Aorta (tissue), 5 donors: ENCODE measurements at places on chromosomes 7 and 10. TPM values are rescaled to one million over a fixed set of nuclear protein-coding genes. Genes with fewer than 3 reads are reported as not detected.
A peak's percentile ranks its signal among the peaks of the same experiment; 100 is the strongest.

DNA sequence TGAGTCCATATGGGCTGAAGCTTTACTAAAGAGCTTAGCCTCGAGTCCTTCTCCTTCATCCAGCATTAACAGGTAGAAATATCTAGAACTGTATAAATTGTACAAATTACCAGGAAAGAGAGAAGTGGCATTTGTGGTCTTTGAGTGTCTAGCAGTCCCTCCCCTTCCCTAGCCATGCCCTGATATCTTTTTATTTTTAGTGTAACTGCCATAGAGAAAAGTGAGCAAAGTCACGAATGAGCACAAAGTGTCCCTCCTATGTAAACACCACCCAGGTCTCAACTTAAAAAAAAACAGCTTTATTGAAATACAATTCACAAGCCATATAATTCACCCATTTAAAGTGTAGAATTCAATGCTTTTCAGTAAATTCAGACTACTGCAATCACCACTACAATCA is 339.0 kb upstream of the ZMIZ1 start:
- H3K27me3 ChIP-seq: no peaks in the 10 kb centered on the region
- H3K4me3 ChIP-seq: no peak overlapping the region
- no peak overlapping the region for H3K27ac ChIP-seq
- DNase-seq: no peak

DNA sequence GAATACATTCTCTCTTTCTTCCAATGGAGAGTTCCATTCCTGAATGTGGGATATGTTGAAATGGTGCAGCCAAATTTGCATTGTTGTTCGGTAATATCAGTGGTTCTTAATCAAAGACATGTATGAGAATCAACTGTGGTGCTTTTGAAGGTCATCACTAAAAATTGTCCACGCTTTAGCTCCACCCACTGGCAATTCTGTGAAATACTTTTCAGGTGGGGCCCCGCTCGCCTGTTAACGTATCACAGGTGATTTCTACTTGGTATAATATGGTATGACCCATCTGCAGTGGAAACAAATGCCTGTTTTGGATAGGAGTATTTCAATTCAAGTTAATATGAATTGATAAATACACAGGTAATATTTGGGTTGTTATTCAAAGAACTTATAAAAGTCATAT is 178.4 kb downstream of the NSUN6 start:
- no peaks in the 10 kb centered on the region for H3K36me3 ChIP-seq
- H3K4me1 ChIP-seq: peaks cover 2% of the 10 kb centered on the region
- H3K4me3 ChIP-seq: peak overlapping the region; percentile 29
- DNase-seq: no peak
- no peaks in the 10 kb centered on the region for H3K27me3 ChIP-seq
- H3K27ac ChIP-seq: peak overlapping the region; percentile 63

DNA sequence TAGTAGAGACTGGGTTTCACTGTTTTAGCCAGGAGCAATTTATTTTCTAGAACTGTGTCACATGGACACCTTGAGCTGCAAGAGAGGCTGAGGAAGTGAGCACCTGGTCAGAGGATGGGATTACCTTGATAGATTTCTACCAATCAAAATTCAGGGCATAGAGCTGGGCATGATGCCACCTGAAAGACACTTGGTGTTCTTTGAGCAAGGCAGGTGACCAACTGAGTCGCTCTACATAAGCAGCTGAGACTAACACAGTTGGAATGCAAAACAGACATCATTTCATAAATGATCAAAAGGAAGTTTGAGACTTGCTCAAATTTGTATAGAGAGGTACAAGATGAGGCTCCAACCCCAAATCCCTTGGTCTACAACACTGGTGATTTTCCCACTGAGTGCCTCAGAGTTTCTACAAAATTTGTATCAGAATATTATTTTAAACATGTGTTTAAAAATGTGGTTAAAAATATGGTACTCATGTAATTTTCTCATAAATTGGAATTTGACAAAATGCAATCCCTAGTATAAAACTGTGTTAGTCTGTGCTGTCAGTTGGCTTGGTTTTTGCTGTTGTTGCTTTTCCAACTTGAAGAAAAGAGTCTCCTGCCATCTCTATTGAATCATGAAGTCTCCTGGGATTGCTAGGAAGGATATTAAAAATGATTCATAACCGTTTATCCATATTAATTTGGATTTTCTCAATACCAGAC is 156.4 kb upstream of the MDFIC start:
- H3K36me3 ChIP-seq: no peaks in the 10 kb centered on the region
- no peaks in the 10 kb centered on the region for H3K27me3 ChIP-seq
- no peak overlapping the region for H3K4me3 ChIP-seq
- no peaks in the 10 kb centered on the region for H3K4me1 ChIP-seq
- H3K27ac ChIP-seq: no peak overlapping the region

- no peak overlapping the region for H3K4me3 ChIP-seq
- no peaks in the 10 kb centered on the region for H3K27me3 ChIP-seq
- DNase-seq: no peak
Observed at GRCh38 chr7:132140341-132140740, 435.9 kb downstream of the PLXNA4 start.

DNA sequence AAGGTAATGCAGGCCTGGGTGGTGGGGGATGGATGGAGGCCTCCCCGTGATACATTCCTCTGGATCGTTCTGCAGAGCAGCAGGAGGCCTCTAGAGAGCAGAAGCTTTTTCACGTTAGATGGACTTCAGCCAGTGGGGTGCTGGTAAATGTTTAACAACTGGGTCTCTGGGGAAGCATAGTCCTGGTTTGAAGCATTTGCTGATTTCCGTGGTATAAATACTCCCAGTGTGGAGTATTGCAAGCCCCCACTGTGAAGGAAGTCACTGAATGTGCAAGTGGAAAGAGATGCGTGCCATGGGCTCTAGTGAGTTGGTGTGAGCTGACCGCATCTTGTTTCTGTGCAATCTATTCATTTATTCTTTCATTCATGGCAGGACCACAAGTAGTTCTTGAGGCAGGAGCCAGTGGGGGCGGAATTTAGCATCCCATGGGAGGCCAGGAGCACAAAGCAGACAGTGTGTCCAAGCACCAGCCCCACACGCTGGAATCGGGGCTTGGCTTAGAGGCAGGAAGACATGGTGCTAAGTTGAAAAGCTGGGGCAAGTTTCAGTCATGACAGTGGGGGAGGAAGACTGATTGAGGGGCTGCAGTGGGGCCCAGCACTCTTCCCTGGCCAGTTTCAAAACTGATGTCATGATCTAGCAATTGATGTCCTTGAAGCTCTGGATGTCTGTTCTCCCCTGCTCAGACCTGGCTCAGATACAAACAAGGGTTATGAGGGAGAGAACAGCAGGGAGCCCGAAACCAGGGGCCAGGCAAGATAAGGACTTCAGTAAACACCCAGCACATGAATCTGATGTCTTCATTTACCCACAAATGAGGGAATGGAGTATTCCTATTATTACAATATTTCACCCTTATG is 280.9 kb upstream of the LYZL1 start:
- H3K4me3 ChIP-seq: no peak overlapping the region
- H3K27me3 ChIP-seq: no peaks in the 10 kb centered on the region
- no peaks in the 10 kb centered on the region for H3K4me1 ChIP-seq
- no peak overlapping the region for H3K27ac ChIP-seq

- no peak for DNase-seq
- no peaks in the 10 kb centered on the region for H3K36me3 ChIP-seq
- no peaks in the 10 kb centered on the region for H3K4me1 ChIP-seq
Observed at GRCh38 chr10:59844436-59844835, 61.9 kb downstream of the CCDC6 start.

DNA sequence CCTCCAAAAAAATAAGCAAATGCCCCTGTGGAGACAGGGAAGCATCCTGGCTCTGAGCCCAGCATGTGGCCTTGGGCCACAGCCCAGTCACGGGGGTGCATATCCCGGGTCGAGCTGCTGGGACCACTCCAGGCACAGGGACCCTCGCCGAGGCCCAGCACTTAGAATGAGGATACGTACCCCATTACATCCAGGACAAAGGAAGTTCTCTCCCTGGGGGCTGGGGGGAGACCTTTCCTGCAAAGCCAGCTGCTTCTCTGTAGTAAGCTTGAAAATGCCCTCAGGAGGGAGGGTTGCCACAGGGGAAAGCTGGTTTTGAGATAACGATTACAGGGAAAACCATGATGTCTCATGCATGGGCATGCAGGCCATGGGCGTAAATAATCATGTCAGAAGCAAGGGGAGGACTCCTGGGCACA is 75.5 kb downstream of the HIPK2 start:
- H3K36me3 ChIP-seq: no peaks in the 10 kb centered on the region
- no peak overlapping the region for H3K27ac ChIP-seq
- H3K4me3 ChIP-seq: no peak overlapping the region
- H3K27me3 ChIP-seq: no peaks in the 10 kb centered on the region
- no peaks in the 10 kb centered on the region for H3K4me1 ChIP-seq

DNA sequence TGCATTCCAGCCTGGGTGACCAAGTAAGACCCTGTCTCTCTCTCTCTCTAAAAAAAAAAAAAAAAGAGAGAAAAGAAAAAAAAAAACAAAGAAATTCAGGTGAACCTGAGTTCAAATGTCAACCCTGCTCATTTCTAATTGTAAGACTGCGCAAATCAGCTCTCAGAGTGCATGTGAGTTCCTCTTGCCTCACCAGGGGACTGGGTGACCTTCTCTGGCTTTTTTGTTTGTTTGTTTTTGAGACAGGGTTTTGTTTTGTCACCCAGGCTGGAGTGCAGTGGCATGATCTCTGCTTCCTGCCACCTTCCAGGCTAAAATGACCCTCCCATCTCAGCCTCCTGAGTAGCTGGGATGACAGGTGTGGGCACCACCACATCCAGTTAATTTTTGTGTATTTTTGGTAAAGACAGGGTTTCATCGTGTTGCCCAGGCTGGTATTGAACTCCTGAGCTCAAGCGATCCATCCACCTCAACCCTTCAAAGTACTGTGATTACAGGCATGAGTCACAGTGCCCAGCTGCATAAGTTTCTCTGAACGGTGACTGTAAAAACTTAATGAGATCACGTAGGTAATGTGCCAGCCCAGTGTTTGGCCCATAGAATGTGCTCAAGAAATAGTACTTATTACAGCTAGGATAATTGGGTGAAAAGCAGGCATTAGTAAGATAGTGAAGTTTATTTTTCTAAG is 45.3 kb upstream of the BAMBI start:
- H3K27me3 ChIP-seq: no peaks in the 10 kb centered on the region
- no peak overlapping the region for H3K27ac ChIP-seq
- DNase-seq: no peak
- no peak overlapping the region for H3K4me3 ChIP-seq

- H3K27me3 ChIP-seq: no peaks in the 10 kb centered on the region
- H3K4me3 ChIP-seq: no peak overlapping the region
- H3K27ac ChIP-seq: no peak overlapping the region
- no peaks in the 10 kb centered on the region for H3K4me1 ChIP-seq
Observed at GRCh38 chr10:101146392-101147251, 15.5 kb downstream of the TLX1 start.

DNA sequence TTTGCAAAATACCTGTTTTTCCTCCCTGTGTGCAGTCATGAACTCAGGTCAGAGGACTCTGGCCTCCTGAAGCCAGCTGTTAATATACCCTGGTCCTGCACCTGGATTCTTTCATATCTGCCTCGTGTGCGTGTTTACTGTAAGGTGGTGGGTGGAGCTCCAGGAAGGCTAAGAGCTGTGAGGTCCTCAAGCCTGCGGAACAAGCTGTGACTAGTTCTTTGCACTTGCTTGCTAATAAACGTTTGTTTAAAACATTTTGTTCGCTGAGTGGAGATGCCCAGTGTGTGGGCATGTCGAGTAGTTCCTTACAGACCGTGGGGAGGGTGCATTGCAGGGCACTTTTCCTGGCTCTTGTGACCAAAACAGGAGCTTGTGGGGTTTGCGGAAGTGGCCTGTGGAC is 139.0 kb downstream of the DOCK1 start:
- H3K27me3 ChIP-seq: no peaks in the 10 kb centered on the region
- peaks cover 4% of the 10 kb centered on the region for H3K36me3 ChIP-seq
- H3K4me1 ChIP-seq: no peaks in the 10 kb centered on the region
- H3K27ac ChIP-seq: no peak overlapping the region

GRCh38 chr10:129101232-129101980 is 365.6 kb upstream of the MGMT start:
- H3K4me3 ChIP-seq: no peak overlapping the region
- no peaks in the 10 kb centered on the region for H3K27me3 ChIP-seq
- no peak for DNase-seq
- H3K36me3 ChIP-seq: no peaks in the 10 kb centered on the region
- no peak overlapping the region for H3K27ac ChIP-seq

DNA sequence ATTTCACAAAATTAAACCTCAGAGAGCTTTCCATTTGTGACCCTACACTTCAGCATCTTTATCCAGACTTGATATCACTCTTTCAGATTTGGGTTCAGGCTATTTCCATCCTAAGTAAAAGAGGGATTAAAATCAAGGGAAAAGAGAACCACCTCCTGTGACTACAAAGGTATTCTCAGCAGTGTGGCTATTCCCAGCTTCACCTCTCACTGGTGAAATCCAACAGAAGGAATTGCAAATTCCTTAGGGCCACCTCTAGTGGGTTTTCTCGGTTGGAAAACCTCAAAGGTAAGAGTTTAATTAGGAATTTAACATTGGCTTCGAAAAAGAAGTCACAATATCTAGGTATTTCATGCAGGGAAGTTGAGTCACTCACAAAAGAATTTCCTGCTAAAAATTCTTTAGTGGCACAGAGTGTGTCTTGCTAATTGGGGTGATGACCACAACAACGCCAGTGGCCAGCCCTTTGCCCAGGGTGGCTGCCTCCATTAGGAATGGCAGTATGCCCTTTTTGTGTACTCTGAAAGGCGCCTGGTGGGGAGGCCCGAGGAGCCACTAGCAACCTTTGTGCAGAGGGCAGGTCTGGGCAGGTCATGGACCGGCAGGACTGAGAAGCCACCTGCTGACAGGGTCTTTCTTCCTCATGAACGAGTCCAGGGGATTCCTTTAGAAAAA is 52.2 kb downstream of the SEM1 start:
- no peaks in the 10 kb centered on the region for H3K4me1 ChIP-seq
- DNase-seq: peak; percentile 64
- H3K4me3 ChIP-seq: no peak overlapping the region
- H3K27me3 ChIP-seq: no peaks in the 10 kb centered on the region
- no peaks in the 10 kb centered on the region for H3K36me3 ChIP-seq

DNA sequence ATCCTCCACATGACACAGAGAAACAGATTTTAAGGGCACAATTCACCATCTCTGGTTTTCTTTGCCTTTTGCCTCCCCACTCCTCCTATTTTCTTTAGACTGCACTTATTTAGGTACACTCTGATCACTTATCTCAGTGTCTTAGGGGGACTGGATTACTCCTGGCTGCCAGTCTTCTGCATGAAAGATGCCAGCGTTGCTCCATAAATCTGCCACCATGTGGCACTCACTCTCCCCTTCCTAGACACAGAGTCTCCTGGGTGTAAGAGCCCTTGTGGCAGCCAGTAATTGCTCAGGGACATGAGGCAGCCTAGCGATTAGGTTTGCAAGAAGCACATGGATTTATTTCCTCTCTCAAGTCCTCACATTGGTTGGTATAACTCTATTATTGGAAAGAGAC is 34.5 kb upstream of the RBM20 start:
- no peak for DNase-seq
- no peak overlapping the region for H3K4me3 ChIP-seq
- no peaks in the 10 kb centered on the region for H3K36me3 ChIP-seq
- no peaks in the 10 kb centered on the region for H3K27me3 ChIP-seq
- no peak overlapping the region for H3K27ac ChIP-seq

GRCh38 chr10:108069096-108069495 is 904.6 kb upstream of the SORCS1 start:
- no peaks in the 10 kb centered on the region for H3K4me1 ChIP-seq
- H3K4me3 ChIP-seq: no peak overlapping the region
- no peaks in the 10 kb centered on the region for H3K27me3 ChIP-seq

Gene OR2A1
- total RNA-seq: 0.39 TPM

Gene COPG2
- total RNA-seq: 9.7 TPM

Gene CRYGN
- total RNA-seq: 0.84 TPM

Gene FLNC
- total RNA-seq: 135 TPM

Gene ACSL5
- 13.4 TPM for total RNA-seq

Gene XPNPEP1
- 47.5 TPM for total RNA-seq

Gene RBP4
- 9.4 TPM for total RNA-seq

Gene ZSCAN21
- total RNA-seq: 7.9 TPM

Gene TRIL
- 1.0 TPM for total RNA-seq
